Panc1 (cell line): ENCODE measurements at places on chromosomes 3 and 15. TPM values are rescaled to one million over a fixed set of nuclear protein-coding genes. Genes with fewer than 3 reads are reported as not detected.
A peak's percentile ranks its signal among the peaks of the same experiment; 100 is the strongest.

RLBP1 gene
- not detected for total RNA-seq

LIPH gene
- total RNA-seq, result 19.9 TPM

TUSC7 gene
- total RNA-seq, result not detected

MOBP gene
- not detected for total RNA-seq

TJP1 gene
- total RNA-seq, result 79.1 TPM

GOLGA8N gene
- total RNA-seq, result 4.1 TPM

ARPP21 gene
- not detected for total RNA-seq

DNA sequence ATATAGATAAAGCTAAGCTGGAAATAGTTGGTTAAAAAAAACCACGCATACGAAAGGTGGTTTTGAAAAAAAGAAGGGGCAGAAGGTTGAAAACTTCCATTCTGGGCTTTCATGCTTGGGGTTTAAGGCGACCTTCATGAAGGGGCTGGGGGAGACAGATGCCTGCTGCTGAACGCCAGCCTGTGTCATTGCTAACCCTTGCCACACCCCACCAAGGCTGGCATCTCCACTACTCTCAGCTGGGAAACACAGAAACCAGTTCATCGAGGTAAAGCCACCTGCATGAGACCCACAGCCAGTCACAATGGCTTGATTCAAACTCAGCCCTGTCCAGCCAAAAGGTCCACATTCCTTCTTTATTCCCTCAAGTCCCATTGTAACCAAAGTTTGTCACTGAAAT, 78.7 kb downstream of the ADAMTS17 start:
- DNase-seq, result no peak

DNA sequence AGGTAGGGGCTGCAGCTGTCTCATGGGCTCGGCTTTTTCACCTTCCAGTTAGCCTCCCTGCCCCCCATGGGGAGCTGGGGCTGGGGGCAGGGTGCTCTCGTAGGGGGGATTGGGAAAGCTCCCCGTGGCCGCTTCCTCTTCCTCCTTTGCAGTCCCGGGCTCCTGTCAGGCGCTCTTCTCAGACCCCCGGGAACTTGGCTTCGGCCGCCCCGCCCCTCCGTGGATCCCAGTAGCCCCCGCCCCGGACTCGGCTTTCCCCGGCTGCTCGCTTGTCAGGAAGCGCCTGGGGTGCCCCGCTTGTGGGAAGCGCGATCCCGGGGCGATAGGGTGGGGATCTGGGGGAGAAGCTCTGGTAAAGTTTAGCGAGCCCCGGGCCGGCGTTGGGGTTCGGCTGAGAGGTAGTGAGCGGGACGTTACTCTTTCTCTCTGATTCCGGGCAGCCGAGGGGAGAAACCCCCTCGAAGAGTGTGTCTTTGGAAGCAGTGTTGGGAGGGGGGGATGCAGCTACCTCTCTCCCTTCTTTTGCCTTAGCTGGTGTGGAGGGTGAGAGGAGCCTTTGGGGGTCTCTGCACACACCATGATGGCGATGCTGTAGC, 611 bp downstream of the PIAS1 start:
- DNase-seq, result no peak

DNA sequence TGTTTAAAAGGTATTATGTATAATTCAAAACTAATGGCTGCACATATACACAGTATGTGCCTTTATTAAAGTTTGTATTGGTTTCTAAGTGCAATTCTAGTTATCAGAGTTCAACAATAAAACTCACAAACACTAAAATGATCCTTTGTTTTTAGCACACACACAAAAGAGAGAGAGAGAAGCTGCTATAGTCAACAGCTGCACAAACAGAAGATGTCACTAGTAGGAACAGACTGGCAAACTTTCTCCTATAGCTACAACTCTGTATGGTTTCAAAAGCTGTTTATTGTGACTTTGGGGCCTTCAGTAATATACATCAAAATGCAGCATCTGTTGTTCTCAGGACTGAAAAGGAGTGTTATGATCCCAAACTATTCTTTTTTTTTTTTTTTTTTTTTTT, 6.1 kb downstream of the SECISBP2L start:
- no peak for DNase-seq

- DNase-seq, result peak; percentile 42
Measured at GRCh38 chr3:8239718-8240695, 261.6 kb upstream of the LMCD1 start.

- no peak for DNase-seq
Measured at GRCh38 chr15:95051861-95052260, 820.5 kb downstream of the MCTP2 start.

DNA sequence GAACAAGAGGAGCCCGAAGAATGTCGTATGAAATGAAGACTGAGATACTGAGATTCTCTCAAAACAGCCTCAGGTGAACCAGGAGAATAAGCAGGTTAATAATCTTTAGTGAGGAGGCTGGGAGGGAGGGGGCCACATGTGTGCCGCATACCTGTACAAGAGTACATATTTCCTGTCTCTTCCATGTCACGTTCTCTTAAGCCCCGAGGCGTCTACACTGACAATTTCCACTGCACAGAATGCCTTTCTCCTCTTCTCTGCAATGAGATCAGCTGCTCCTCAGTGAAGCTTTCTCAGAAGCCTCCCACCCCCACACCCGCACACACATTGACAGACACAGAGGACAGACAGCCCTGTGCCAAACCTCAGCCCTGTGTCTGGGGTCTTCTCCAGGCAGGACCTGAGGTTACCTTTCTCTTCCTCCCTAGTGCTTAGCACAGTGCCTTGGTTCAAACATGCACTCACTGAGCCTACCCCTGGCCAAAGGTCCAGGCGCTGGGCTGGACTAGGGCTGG, 55.4 kb downstream of the PDZRN3 start:
- no peak for DNase-seq

DNA sequence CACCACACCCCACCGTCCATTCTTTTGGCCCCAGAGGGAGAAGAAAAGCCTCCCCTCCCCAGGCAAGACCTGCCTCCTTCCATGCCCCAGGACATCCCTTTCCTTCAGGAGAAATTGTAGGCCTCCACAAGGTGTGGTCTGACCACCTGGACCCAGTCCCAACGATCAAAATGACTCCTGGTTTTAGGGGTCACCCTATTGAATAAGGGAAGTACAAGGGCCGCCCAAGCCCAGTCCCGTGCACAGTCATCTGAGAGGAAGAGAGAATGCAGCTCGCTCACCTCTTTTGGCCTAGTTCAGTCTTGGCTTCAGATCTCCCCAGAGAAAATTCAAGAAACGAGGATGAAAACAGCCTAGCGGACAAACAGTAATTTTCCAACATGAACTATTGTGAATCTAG, 249.1 kb downstream of the UACA start:
- no peak for DNase-seq

DNA sequence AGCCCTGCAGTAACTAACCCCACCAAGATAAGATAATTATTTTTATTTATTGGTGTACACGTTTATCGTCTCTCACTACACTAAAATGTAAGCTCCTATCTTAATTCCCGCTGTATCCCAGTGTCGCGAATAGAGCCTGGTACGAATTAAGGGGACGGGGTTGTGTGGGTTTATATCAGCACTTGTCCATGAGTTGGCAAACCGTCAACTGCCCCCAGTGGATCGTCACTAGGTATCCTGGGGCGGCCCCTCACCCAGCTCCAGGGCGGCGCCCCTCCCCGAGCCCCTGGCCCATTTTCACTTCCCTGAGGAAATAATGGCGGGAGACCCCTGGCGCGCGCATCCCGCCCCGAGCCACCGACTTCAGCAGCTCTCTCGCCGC, 465 bp downstream of the RUVBL1 start:
- DNase-seq, result no peak

DNA sequence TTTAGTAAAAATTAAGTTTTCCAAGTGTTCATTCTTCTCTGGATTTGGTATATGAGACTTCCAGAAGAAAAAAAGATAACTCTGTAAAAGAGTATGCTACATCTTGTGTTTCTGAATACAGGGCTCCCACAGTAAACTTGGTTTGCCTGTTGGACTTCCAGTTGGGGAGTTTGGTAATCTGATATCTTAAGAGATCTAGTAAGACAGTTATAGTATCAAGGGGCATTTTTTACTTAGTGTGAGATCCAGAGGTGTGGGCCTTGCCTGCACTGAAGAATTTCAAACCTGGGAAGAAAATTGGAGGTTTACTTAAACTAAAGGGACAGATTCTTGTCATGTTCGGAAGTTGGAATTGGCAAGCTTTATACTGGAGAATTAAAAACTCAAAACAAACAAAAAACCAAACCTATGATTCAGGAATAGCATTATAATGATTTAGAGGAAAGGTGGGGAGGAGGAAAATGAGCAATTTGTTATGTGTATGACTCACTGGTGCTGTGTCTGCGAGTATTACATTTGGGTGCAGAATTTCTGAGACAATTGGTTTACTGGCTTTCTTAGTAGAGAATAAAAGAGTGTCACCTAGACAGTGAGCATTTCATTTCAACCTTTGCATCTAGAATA, 58.9 kb upstream of the ULK4 start:
- no peak for DNase-seq

GRCh38 chr3:99394831-99395778, 243.3 kb upstream of the COL8A1 start:
- no peak for DNase-seq

DNA sequence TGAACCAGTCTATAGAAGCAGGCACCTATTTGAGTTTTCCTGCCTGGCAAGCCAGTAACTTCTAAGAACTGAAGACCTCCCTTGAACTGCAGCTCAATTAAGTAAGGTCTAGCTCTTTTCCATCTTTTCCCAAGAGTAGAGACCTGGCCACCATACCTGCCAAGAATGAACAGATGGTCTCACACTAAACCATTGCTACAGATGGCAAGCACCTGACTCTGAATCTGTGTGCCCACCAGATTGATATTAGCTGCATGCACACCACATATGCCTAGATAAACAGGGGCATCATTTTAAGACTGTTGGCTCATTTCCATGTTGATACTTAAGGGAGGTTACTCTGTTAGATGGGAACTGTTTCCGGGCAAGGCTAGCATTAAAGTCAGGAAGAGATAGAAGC, 34.8 kb upstream of the GSK3B start:
- DNase-seq, result no peak

DNA sequence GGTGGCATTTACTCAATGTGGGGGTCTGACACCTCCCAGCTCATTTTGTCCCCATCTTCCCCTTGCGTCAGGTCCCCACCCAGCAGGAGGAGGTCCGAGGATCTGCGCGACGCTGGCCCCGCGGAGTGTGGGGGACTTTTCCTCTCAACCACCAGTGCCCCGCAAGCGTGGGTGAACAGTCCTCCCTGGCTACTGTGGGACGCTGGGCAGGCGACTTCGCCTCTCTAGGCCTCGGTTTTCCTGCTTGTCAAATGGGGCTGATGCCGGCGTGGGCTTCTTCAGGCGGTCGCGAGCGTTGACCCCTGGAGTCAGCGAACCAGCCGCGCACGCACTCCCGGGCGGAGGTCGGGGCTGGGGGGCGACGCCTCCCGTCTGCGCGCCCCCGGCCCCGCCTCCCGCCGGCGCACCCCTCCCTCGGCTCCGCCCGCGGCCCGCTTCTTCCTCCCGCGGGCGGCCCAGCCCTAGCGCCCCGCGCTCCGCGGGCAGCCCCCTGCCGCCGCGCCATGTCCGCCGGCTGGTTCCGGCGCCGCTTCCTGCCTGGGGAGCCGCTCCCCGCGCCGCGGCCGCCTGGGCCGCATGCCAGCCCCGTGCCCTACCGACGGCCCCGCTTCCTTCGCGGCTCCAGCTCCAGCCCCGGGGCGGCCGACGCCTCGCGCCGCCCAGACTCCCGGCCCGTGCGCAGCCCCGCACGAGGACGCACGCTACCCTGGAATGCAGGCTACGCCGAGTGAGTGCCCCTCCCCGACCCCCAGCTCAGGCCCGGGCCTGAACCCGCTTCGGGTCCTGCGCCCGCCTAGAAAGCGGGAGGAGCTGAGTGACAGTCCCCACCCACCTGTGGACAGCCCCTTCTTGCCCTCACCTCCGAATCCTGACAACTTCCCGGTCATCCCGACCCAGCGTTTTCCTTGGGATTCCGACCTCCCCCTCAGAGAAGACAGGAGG, at the start of gene PPM1M:
TSS of gene PPM1M (plus strand) at position 438 of the 942 bp plus-strand sequence. CDS start at position 504, 66 bp downstream.
- DNase-seq, result no peak

GRCh38 chr15:91927585-91927984, 74.1 kb downstream of the SLCO3A1 start:
- DNase-seq, result no peak

- DNase-seq, result no peak
Measured at GRCh38 chr15:89352476-89352875, 17.9 kb upstream of the POLG start.

DNA sequence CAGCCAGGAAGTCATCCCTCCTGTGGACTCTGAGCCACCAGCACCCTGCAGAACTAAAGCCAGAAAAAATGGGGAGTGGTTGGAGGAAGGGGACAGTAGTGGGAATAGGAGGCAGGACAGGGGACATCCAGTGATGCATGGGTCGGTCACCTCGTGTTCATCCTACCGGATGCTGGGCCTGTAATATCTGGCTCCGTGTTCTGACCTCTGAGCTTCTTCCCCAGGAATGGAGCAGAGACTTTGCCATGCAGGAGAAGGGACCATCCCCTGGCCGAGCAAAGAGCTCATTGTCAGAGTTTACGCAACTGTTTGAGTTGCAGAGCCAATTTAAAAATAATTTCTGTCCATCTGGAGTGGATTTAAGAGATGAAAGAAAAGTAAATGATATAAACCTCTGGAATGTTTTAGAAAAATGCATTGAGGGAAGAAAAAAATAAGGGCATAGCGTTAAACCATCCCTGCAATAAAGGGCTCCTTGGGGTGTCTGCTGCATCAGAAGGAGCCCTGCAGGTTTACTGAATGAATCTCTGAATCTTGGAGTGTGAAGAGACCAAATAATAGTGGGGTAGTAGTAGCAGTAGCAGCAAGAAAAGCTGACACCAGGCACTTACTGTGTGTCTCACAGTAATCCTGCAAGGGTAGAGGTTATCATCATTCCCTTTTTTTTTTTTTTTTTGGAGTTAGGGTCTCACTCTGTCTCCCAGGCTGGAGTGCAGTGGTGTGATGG, 70.9 kb downstream of the AAGAB start:
- no peak for DNase-seq

DNA sequence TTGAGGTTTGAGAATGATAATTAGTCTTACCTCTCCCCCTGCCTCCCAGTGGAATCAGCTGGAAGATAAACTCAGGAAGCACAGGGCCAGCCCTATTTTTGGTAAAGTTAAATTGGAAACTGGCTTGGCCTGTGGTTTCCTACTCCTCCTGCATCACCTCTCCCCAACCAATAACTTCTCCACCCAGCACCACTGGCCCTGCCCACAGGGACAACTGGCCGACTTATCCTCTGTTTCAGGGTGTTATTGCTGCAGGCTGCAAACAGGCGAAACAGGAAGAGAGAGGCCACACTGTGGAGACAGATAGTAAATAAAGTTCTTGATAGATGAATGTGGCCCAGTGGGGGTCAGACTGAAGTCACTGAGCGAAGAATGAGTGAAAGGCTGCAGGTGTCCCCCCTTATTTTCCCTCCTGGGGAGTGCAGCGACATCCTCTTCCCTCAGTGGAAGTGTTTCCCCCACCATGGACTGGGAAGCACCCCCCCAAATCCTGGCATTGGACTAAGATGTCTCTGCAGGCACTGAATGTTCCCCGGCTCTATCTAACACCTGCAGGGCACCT, 47.1 kb downstream of the PDIA5 start:
- DNase-seq, result no peak
